ENCODE measurements at places on chromosomes 13 and 19.
A peak's percentile ranks its signal among the peaks of the same experiment; 100 is the strongest.

- DNase-seq, result peak; percentile 79
These were observed 20.5 kb downstream of the CYTH2 start for GRCh38 chr19:48489608-48490216.

DNA sequence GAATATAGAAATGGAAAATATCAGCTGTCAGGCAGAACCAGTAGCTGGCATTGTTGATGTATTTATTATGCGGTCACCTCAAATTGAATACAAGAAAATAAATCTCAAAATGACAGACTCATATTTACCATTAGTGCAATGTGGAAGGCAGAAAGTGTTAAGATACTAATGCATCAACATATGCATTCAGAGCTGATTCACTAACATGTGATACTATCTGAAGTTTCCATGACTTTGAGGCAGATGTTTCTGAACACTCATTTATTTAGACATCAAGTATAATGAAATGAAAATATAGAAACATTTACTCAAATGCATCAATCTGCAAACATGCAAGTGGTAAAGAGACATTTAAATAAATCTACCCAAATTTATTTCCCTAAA lies 474.2 kb upstream of the SLC10A2 start:
- no peak for DNase-seq

DNA sequence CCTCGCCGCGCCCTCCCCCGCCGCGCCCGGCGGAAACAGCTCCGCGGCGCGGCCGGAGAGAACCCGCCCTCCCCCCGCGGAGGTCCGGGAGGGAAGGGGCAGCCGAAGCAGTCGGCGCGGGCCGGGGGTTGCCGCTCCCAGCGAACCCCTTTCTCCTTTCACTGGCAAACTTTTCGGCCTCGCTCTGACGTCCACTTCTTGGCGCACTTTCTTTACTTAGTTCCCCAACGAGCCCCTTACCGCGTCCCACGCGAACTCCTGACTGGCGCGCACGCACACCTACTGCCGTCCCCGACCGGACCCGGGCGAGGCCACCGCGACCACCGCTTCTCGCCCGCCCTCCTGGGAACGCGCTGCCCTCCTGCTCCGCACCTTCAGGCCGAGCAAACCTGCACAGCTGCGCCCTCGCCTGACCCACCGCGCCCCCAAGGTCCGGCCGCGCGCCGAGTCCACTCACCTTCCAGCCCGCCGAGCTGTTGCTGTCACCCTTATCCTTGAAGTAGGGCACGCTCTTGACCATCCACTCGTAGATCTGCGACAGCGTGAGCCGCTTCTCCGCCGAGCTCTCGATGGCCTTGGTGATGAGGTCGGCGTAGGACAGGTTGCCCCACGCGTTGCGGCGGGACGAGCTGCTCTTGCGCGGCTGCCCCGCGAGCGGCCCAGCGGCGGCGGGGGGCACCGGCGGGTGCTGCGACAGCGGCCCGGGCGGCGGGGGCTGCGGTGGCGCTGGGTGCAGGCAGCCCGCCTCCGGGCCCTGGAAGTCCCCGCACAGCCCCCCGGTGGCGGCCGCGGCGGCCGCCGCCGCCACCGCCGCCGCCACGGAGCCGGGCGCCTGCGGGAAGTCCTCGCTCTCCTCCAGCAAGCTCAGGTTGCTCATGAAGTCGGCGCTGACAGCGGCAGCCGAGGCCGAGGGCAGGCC lies 1.1 kb downstream of the FOXO1 start:
- DNase-seq, result no peak

GRCh38 chr13:73731564-73731963 lies 402.6 kb downstream of the KLF12 start:
- DNase-seq, result no peak

DNA sequence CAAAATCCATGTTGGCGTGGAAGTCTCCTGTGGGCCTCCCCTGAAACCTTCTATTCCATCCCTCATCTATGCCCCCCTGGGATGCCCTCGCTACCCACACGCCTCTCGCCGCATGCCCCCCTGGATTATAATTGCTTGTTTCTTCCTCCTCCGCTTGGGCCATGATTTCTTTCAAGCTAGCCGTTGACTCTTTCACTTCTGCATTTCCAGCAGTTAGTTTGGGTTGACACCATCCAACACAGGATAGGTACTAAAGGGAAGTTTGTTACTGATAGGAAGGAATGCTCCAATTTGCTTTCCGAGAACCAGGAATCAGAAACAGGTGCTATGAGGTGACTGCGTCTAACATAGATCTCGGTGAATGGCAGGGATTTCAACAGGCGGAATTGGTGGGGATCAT lies 7.7 kb upstream of the SLC25A15 start:
- no peak for DNase-seq

DNA sequence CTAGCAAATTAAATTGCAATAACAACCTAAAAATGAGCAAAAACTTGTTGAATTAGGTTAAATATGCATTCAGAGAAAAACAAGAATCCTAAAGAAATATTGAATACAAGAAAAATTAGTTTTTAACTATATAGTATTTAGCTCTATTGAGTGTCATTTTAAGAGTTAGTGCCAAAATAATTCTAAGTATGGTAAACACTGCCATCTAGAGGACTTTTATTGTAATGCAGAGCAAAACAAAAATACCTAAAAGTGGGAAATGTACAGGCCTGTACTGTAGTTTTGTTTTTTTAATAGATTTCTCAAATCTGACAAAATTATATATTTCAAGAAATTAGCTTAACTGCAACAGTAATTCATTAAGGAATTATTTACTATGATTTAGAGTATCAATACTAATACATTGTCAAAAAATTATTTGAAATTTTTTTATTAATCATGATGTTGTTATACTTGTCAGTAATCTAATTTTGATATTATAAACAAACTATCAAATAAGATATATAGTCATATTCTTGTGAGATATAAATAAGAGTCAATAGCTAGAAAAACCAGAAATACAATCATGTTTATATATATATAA lies 8.2 kb upstream of the PCDH9 start:
- DNase-seq, result peak; percentile 52

GRCh38 chr19:55579766-55580621 lies 654 bp downstream of the ZNF579 start:
- DNase-seq, result no peak

DNA sequence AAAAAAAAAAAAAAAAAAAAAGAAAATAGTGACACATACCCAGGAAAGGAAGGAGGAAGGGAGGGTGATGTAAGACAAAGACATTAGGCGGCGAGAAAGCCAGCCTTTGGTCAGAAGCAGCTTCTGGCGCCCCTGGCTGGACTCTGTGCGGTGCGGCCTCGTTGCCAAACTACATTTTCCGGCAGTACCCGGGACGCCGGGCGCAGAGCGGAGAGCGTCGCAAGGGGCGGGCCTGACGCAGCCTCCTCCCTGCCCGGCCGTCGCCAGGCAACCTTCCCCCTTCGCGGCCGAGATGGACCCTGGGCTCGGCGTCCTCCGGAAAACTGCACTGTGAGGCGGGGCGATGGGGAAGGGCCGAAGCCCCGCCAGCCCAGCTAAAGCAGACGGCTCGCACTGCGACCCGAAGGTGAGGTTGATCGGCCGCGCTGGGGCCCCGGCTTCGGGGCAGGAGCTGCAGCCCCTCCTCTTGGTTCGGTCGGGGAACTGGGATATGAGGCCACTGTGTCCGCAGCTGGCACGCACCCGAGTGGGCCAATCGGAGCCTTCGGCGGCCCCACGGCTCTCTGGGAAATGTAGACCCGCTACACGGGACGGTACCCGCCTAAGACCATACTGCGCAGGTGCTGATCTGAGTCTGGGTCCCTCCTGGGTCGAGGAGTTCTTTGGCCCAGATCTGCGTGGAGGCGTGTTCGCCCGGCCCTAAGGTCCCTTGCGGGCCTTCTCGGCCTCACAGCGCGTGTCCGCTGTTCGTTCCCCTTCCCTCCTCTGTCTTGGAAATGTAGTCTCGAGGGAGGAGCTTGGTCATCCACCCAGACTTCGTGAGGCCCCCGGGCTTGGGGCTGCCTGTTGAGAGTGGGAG lies 2.3 kb upstream of the MZF1 start:
- DNase-seq, result peak; percentile 86

- no peak for DNase-seq
These were observed 2.1 kb downstream of the ZNF574 start for GRCh38 chr19:42078058-42078457.

DNA sequence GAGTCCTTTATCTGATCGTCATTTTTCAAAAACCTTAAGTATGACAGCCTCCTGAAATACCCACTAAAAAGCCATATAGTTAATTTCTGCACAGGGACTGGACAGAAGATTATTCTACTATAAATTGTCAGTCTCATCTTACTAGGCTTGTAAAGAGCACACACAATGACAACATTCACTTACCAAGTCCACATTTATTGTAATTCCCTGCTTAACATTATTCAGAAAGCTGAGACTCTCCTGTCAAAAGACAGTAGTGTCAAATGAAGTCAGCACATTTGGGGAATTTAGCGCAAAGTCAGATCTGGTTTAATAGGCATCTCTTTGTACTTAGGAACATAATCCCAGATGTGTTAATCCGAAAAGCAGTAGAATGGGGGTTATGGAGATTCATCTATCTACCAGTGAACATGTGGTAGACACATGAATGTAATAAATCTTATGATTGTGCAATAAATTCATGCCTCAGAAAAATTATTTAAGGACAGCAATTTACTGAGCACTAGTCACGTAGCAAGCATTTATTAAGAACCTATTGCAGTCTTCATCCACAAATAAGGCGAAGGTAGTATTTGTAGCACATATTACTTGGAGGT lies 224.6 kb upstream of the GPC6 start:
- no peak for DNase-seq

DNA sequence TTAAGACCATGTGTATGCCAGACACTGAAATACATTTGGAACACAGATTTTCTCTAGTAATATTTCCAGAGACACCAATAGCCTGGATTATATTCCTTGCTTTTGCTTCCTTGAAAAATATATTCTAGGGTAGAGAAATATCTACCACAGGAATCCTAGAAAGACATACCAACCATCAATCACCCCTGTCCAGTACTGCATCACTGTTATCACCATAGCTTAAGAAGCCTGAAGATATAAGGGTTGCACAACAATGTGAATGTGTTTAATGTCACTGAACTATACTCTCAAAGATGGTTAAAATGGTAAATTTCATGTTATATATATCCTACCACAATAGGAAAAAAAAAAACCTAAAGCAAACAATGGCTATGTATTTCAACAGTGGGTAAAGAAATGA lies 163.6 kb downstream of the DIAPH3 start:
- DNase-seq, result no peak

DNA sequence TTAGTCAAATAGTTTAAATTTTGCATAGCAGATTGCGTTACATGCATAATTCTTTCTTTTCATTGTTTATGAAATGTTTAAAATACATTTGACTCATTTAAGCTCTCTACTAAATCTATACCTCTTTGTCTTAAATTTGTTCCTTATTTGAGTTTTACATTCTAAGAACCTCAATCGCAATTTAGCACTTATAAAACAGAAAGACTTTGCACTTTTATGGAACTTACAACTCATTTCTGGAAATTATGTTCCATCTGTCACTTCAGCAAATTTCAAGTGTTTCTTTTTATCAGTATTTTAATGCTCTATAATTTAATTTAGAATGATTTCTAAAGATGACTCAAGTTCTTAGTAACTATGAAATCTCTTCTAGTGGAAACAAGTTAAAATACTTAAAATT lies 1505.8 kb upstream of the SPRY2 start:
- no peak for DNase-seq

GRCh38 chr13:77492982-77493381 lies 42.5 kb upstream of the SCEL start:
- no peak for DNase-seq

DNA sequence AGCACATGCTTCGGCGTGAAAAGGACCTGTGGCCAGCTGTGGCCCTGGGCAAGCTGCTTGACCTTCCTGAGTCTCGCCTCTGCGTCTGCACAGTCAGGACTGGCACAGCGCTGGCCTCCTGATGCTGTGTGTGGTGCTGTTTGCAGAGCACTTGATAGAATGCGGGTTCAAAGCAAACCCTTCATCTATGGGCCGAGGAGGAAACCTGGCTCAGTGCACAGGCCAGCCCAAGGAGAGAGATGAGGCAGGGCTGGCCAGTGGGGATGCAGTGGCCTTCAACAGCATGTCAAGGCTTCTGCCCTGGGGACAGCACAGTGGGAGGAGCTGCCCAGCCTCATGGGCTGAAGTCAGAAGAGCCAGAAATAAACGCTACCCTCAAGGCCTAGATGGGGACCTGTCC lies 21.3 kb upstream of the VSTM2B start:
- no peak for DNase-seq

GRCh38 chr13:114282041-114282670 lies 755 bp downstream of the UPF3A start:
- peak; percentile 78 for DNase-seq

- DNase-seq, result no peak
These were observed 10.6 kb downstream of the ATP11A start for GRCh38 chr13:112700291-112701060.

GRCh38 chr13:31160857-31161556 lies 697 bp downstream of the HSPH1 start:
- peak; percentile 52 for DNase-seq

DNA sequence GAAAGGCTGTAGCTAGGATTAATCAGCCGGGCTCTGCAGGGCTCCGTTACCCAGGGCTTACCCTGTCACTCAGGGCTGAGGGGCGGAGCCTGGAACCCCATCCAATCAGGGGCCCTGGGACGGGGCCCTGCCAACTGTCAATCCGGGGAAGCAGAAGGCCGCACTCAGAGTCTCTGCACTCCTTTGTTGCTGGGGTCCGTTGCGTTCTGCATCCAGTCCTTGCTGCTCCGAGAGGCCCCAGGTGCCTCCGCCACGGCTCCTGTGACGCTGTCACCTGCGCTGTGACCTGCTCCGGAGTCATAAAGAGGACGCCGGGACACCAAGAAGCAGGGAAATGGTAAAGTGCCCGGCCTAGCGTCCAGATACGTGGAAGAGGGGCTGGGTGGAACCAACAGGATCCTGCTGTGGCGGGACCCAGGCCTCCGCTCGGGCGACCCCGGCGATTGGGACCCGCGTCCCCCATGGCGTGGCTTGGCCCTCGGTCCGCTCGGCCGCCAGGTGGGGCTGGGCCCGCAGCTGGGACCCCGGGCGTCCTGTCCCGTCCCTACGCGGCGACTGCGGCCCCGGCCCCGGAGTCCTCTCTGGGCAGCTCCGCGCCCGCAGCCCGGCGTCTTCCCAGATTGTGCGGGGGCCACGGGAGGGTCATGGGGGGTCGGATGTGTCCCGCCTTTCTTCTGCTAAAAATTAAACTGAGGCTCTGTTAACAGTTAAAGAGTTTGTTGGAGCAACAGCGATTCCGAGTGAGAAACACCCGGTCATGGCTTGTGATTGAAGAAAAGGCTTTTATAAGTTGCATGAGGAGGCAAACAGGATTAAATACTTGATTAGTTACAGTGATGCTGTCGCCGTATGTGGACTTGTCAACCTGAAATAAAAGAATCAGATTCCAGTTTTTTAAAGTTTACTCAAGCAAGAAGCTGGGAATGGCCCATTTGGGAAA lies at the start of gene ZNF491:
ZNF491 (plus strand) TSS at position 133 of the 940 bp plus-strand sequence. CDS start 7,431 bp downstream, outside the sequence.
- peak; percentile 66 for DNase-seq

DNA sequence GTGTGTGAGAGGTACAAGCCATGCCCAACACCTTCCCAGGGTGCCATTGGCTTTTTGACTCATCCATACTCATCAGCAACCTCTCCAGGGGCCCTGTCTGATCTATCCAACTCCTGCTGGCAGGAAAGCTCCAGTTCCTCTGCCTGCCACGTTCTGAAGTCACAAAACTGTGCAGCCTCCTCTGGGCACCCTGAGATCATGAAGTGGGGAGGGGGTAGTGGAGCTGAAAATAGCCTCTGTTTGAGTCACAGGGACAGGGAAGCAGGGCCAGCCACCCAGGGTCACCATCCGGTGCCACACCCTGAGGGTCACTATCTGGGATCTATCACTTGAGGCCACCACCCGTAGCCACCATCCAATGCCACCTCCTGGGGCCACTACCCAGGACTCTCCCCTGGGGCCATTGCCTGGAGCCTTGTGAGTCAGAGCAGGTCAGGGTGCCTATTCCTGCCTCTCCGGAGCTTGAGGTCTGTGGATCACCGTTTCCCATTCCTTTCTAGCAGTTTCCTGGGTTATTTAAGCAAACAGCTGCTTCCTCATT lies 172.1 kb downstream of the NUFIP1 start:
- no peak for DNase-seq

Data from hematopoietic multipotent progenitor cell treated with erythropoietin and hydrocortisone succinate and interleukin-3 and kit ligand, for 15 days (in vitro differentiated cells).